Stimulated activated CD4-positive, alpha-beta T cell treated with anti-CD3 and anti-CD28 coated beads, Interleukin-12 subunit alpha, Interleukin-12 subunit beta, amount 100 ng/mL, for 24 hours (primary cell): ENCODE measurements at places on chromosomes 7 and 10.
A peak's percentile ranks its signal among the peaks of the same experiment; 100 is the strongest.

DNA sequence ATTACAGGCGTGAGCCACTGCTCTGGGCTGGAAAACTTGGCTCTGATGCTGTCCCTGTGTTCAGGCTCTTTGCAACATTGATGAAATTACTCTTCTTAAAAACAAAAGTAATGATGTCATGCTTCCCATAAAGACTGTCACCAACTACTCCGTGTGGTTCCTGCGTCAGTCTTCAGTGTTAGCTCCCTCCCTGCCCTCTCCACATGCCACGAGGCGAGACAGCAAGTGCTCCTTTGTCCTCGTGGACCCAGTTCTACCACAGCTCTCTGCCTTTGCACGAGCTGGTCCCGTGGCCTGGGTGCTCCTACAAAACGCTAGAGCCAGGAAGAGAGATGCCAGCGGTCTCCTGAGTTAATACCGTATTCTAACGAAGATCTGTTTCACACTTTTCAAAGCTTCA, 194.5 kb downstream of the SDK1 start:
- no peak for DNase-seq

DNA sequence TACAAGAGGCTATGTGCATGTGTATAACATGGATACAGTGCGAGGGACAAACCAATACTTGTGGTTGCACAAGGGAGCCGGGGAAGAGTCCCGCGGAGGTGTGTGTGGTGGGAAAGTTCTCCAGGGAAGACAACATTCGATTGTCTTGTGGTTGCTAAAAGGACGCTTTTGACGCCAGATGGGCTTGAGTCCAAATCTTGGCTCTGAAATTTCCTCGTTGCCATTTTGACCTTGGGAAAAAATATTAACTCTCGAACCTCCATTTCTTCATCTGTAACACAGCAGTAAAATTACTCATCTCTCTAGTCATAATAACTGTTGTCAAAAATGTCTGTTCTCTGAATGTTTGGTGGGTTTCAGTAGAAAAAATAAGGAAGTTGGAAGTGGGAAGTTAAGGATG, 16.5 kb downstream of the PLXDC2 start:
- no peak for DNase-seq

DNA sequence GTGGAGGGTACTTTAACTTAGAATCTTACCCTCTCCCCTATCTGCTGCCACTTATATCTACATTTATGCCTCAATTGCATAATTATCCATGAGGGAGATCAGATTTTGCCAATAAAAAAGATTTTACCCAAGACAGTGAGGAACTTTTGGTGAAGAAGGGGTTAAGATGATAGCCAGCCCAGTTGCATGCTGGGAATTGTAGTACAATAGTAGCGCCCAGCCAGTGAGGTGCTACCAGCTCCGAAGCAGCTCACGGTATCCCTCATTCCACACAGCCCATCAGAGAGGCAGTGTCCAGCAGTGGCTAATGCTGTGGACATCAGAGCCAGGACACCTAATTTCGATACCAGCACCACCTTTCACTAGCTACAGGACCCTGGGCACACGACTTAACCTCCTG, 5.9 kb upstream of the LGI1 start:
- no peak for DNase-seq

GRCh38 chr7:151461942-151462230, 21.9 kb upstream of the CRYGN start:
- DNase-seq: no peak

DNA sequence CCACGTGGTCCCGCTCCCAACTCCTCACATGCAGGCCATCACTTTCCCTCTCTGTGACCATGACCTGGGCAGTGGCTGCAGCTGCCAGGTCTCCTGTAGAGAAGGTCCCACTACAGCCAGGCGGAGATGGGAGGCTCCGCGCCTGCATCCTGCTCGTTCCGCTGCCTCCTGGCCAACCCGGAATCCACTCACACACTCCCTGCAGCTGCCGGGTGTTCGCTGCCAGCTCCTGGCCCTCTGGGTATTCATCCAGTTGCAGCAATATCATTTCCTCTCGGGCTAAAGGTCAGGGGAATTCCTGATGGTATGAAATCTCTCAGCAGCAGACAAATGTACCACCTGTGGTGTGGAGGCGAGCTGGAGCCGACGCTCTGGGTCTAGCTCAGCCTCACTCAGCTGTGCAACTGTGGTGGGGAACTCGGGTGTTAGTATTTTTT, 65.7 kb downstream of the TLL2 start:
- no peak for DNase-seq

GRCh38 chr10:132301371-132302330, 6.1 kb downstream of the STK32C start:
- no peak for DNase-seq

DNA sequence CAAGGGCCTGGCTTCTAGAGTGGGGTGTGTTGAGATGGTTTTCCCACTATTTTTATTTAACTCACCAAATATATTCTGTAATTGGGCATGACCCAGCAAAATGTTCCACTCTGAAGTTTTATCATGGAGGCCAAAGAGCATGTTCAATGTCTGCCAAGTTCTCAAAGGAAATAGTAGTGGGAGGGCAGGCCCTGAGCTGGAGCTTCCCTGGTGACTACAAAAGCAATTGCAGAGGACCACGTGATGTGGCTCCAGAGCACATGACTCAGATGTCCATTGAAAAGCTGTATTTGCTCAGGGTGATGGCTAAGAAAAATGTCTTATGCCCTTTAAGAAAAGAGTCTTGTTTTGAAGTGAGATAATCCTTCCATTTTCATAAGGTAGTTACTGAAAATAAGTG, 1024.8 kb downstream of the LRMDA start:
- DNase-seq: no peak

DNA sequence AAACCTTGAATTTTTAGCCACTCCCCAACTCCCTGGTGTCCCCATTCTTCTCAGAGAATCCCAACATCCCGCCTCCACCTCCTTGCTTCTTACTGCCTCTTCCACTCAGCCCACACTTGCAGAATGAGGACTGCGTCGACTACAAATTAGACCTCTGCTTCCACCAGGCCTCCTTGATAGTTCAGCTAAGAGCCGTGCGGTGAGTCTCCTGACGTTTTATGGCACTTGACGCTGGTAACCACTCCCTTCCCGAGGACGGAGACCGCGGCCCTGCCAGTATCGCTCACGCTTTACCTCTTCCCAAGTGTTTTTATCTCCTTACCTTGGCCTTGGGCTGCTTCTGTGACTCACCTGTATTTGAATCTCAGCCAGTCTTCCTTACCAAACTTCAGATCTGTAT, 31.1 kb downstream of the RBM17 start:
- no peak for DNase-seq

GRCh38 chr10:87612115-87612514, 47.6 kb upstream of the PAPSS2 start:
- DNase-seq: no peak

DNA sequence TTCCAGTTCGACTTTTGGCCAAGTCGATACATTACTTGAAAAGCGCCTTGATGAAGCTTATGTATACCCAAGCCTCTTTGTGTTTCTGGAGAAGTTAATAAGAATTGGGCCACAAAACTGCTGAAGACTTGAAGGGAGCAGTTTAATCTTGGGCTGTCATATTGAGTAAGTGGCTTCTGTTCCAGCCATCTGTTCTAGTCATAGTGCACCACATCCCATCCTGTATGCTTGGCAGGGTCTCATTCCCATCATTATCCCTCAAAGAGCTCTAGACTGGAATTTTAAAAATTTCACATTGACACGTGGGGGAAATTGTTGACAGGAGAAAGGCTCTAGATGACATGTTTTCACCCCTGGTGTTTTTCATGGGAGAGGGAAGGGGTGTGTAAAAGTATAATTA, 196.6 kb upstream of the PLPP4 start:
- no peak for DNase-seq

- no peak for DNase-seq
Measured at GRCh38 chr7:82183634-82184033, 259.9 kb downstream of the CACNA2D1 start.

GRCh38 chr10:14016011-14016536, 314.6 kb downstream of the FRMD4A start:
- DNase-seq: no peak

DNA sequence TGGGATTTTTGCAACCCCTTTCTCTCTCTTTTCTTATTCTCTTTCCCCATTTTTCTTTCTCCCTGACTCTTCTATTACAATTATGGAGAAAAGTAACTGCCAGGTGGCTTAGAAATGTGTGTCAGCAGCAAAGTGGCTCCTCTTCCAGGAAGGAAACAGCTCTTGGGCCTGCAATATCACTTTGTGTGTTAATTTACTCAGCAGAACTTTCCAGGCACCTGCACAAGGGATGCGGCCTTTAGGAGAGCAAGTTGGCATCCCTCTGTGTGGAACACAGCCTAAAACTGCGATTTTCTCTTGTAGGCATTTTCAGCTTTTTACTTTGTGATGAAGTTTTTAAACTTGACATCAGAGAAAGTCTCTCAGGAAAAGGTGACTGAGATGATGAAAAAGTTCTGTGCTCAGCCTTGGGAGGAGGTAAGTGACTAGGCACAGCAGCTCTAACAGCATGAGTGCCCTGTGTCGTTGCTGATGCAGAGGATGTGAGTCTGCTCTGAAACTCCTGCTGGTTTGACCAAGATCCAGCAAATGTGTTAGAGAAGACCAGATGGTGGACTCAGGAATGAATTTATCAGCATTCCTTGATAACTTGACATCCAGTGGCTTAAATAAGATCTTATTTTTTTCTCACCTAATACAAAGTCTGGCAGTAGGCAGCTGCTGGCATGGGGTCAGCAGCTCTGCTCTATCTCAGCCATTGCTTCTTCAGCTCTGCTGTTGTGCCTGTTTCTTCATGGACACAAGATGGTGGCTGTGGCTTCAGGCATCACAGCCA, 47.4 kb upstream of the CC2D2B start:
- no peak for DNase-seq

- DNase-seq: no peak
Measured at GRCh38 chr10:28692050-28692449, 14.7 kb downstream of the BAMBI start.

- DNase-seq: no peak
Measured at GRCh38 chr10:117553142-117553814, 10.7 kb downstream of the EMX2 start.

GRCh38 chr7:378551-379455, 88.8 kb downstream of the FOXL3 start:
- no peak for DNase-seq

- no peak for DNase-seq
Measured at GRCh38 chr7:4048336-4048735, 633.8 kb upstream of the FOXK1 start.

GRCh38 chr7:17774248-17774647, 166.0 kb downstream of the SNX13 start:
- DNase-seq: no peak

- DNase-seq: no peak
Measured at GRCh38 chr10:132570771-132571649, 33.4 kb downstream of the INPP5A start.

DNA sequence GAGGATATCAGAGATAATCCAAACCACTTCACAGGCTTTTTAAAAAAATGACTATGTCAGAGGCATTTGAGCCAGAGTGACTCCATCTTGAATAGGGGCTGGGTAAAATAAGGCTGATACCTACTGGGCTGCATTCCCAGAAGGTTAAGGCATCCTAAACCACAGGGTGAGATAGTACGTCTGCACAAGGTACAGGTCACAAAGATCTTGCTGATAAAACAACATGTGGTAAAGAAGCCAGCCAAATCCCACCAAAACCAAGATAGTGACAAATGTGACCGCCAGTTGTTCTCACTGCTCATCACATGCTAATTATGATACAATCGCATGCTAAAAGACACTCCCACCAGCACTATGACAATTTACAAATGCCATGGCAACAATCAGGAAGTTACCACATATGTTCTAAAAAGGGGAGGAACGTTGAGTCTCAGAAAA, 177.5 kb downstream of the RAPGEF5 start:
- no peak for DNase-seq

- no peak for DNase-seq
Measured at GRCh38 chr10:121926671-121927317, 1.0 kb downstream of the ATE1 start.

- DNase-seq: no peak
Measured at GRCh38 chr7:47453093-47454061, 128.5 kb downstream of the TNS3 start.

- no peak for DNase-seq
Measured at GRCh38 chr7:5334671-5335070, 51.9 kb downstream of the SLC29A4 start.

GRCh38 chr7:66729274-66729673, 11.3 kb upstream of the RABGEF1 start:
- no peak for DNase-seq

DNA sequence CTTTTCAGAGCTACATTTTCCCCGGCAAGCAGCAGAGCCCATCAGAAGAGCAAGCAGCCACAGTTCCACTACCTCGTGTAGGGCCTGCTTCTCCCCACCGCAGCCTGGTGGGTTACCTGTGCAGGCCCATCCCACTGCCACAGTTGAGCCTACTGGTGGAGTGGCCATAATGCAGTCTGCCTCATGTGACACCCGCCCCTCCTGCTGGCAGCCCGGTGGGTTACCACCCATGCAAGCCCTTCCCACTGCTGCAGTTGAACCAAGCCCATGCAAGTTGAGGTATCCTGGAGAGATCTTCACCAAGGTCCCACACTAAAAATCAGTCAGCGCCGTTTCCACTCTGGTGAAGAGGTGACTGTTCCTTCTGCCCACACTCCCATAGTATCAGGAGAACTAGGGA, 32.1 kb upstream of the CNNM1 start:
- DNase-seq: no peak

GRCh38 chr10:63256009-63256773, 123.1 kb downstream of the NRBF2 start:
- DNase-seq: no peak

- no peak for DNase-seq
Measured at GRCh38 chr7:37112876-37113275, 335.8 kb downstream of the ELMO1 start.

- DNase-seq: no peak
Measured at GRCh38 chr7:9026121-9026520, 592.7 kb downstream of the NXPH1 start.

GRCh38 chr10:58400609-58401008, 15.4 kb downstream of the TFAM start:
- DNase-seq: no peak

- DNase-seq: no peak
Measured at GRCh38 chr7:43847496-43847895, 21.8 kb downstream of the MRPS24 start.

DNA sequence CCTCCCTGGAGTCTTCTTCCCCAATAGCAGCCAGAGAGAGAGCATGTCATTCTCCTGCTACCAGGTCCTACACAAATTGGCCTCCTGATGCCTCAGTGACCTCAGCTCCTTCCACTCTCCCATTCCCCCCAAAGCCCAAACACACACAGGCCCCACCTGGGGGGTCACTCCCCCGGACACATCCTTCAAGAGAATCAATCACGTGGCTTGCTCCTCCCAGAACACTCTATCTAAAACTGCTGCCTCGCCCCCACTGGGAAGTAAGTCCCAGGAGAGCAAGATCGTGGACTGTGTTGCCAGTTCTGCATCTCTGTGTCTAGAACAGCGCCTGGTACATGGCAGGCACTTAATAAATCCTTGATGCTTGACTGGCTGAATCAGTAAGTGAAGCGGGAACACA, 2.5 kb upstream of the HSPA12A start:
- DNase-seq: no peak

- no peak for DNase-seq
Measured at GRCh38 chr7:155741082-155741481, 71.2 kb downstream of the SHH start.

GRCh38 chr10:92239151-92239599, 51.7 kb downstream of the CPEB3 start:
- no peak for DNase-seq

GRCh38 chr10:58531084-58531695, 18.5 kb downstream of the BICC1 start:
- peak; percentile 39 for DNase-seq

GRCh38 chr10:65719790-65720189, 1206.0 kb upstream of the LRRTM3 start:
- DNase-seq: no peak

GRCh38 chr10:10532826-10533225, 484.8 kb upstream of the CELF2 start:
- no peak for DNase-seq
